ENCODE measurements at places on chromosomes 12 and 14.

- no peak for DNase-seq
Measured at GRCh38 chr12:49897276-49897675, 6.4 kb downstream of the FAIM2 start.

GRCh38 chr14:57865403-57866198 is at the start of gene SLC35F4:
Gene SLC35F4, minus strand, starts transcription at chr14:57866092.
- DNase-seq = no peak

DNA sequence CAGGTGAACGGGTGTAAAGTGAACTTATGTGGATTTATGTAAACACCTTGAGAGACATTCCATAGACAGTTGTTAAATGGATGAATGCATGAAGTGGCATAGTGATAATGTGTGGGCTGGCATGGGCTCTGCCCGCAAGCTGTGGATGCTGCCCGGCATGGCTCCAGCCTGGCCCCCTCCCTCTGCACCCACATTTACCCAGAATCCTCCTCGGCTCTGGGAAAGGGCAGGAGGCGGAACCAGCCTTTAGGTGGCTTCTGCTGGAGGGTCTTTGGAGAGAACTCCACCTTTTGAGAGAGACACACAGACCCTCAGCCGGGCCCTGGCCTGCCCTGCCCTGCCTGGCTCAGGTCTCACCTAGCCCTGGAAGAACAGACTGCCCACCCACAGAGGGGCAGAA is 18.7 kb downstream of the RASAL1 start:
- no peak for DNase-seq

DNA sequence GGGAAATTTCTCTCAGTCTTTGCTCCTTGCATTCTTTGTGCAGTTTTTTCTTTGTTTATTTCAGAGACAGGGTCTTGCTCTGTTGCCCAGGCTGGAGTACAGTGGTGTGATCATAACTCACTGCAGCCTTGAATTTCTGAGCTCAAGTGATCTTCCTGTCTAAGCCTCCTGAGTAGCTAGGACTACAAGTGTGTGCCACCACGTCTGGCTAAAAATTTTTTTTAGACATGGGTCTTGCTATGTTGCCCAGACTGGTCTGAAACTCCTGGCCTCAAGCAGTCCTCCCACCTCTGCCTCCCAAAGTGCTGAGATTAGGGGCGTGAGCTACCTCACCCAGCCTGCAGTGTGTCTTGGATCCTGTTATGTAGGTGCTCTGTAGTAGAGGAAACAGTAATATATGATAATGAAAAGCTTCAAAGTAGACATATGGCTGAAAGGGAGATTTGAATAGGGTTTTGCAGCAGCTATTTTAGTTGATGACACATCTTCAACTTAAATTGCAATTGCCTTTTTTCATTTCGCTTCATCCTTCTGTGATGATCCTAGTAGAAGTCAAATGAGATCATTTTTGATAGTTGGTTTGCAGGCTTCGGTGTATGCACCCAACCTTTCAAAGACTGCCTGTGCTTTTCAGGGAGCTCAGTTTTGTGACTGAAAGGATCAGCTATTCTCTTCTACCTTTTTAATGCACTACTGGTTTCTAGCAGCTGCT is 75.4 kb downstream of the FUT8 start:
- no peak for DNase-seq

GRCh38 chr12:12606781-12607589 is 4.7 kb upstream of the CREBL2 start:
- DNase-seq = no peak

DNA sequence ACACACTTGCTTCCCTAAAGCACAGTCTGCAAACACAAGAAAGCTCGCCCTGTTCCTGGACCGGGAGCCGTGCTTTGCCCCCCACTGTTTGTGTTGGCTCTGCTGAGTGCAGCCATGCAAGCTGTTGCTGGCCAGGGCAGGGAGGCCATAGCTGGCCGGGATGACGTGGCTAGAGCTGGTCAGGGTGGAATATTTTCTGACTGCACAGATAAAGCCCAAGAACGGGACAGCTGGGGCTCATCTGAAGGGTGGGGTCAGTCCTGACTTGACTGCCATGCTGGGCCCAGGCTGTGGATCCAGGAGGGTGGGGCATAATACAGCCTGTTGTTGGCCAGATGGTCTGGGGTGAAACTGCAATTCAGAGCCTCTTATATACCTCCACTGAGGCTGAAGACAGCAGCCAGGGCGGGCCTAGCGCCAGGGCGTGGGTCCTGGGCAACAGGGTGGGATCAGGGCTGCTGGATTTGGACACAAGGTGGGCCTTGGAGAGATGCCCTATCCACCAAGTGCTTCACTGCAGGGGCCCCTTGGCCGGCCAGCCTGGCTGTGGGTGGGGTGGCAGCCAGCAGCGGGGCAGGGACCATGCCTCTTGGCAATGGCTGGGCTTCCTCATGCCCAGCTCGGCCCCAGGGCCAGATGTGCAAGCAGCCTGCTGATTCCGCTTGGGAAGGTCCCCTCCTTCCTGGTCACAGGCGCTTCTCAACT is 14.8 kb downstream of the KMT5A start:
- no peak for DNase-seq

GRCh38 chr12:6457220-6457945 is 5.5 kb downstream of the TAPBPL start:
- no peak for DNase-seq

DNA sequence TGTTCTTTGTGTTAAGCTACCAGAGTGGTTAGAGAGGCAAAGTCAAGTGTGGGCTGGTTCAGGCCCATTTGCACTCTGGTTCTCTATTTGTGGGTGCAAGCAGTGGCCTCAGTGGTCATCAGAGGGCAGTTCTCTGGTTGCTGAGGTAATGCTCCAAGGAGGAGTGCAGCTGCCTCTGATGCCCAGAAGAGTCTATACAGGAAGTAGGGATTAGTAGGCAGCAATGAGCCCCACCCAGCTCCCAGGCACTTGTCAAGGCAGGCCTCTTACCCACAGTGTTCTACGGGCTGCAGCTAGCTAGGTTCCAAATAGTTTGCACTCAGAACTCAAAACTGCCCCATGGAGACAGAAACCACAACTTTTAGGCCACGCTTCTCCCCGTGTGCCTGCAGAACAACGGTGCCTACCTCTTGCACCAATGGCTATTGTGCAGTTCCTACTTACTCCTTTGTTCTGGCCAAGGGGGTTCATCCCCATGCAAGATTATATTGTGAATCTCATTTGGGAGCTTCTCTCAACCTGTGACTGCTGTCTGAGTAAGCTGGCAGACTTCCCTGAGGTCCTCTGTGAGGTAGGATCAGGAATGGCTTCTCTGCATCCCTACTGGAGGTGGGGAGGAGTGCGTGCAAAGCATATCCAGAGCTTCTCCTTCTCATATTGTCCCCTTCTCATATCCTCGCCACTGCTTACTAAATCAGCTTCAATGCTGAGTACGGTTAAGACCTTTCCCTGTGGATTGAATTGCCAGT is 410.3 kb upstream of the LMO3 start:
- DNase-seq = no peak

- DNase-seq = no peak
Measured at GRCh38 chr14:105087308-105087962, 22.2 kb upstream of the GPR132 start.

DNA sequence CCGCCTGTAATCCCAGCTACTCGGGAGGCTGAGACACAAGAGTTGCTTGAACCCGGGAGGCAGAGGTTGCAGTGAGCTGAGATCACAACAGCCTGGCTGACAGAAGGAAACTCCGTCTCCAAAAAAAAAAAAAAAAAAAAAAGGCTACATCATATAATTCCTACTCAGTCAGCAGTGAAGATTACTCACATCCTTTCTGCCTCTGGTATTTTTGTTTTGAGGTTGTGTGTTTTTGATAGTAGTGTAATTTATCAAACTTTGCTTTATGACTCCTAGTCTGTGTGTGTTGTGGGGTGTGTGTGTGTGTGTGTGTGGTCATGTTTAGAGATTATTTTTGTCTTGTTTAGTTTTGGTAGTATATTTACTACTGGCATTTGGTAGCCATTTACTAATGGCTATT is 29.8 kb upstream of the DLGAP5 start:
- DNase-seq = no peak

- DNase-seq = no peak
Measured at GRCh38 chr14:99141236-99141635, 130.8 kb downstream of the BCL11B start.

GRCh38 chr14:86654558-86655184 is 1124.7 kb downstream of the FLRT2 start:
- peak; percentile 71 for DNase-seq

- DNase-seq = no peak
Measured at GRCh38 chr14:95206534-95206933, 49.2 kb upstream of the DICER1 start.

- DNase-seq = no peak
Measured at GRCh38 chr12:19014240-19014639, 115.3 kb upstream of the PLEKHA5 start.

GRCh38 chr14:74155749-74156148 is 71.0 kb downstream of the LIN52 start:
- DNase-seq = no peak

DNA sequence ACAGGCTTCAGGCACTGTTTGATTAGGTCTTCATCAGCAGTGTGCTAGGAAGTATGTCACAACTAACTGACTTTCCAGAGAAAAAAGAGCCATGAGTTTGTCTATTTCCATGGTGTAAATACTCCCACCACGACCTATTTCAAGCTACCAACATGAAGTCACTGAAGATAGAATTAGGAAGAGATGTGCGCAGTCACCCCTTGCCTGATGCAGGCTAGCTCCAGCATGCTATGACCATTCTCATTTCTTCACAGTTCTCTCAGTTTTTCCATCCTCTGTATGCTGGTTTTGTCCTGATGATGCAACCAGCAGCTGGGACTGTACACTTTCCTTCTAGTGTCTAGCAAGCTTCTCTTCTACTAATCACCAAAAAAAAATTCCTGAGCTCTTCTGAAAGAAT is 191.6 kb upstream of the NUDT4 start:
- DNase-seq = no peak

DNA sequence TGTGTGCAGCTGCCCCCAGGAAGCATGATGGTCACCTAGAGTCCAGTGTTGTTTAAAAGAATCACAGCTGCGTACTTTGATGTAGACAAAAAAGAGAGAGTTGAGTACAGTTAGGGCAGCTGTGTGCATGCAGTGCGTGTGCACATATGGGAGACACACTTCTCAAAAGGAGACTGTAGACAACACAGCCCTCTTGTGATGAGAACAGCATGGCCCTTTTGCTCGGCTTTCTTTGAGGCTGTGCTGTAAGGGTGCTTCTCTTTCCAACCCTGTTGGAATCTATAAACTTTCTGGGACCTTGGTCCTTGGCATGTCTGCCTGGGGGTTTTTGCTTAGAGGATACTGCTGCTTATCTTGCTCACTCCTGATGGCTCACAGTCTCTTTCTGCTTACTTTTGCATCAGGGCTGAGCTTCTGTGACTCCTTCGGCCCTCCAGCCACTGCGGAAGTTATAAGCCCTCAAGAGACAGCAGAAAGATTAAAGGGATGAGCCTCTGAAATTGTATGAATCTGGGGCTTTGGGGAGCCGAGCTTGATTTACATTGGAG is 102.9 kb downstream of the DYRK2 start:
- no peak for DNase-seq

- DNase-seq = no peak
Measured at GRCh38 chr12:113463746-113464451, 7.8 kb downstream of the LHX5 start.

DNA sequence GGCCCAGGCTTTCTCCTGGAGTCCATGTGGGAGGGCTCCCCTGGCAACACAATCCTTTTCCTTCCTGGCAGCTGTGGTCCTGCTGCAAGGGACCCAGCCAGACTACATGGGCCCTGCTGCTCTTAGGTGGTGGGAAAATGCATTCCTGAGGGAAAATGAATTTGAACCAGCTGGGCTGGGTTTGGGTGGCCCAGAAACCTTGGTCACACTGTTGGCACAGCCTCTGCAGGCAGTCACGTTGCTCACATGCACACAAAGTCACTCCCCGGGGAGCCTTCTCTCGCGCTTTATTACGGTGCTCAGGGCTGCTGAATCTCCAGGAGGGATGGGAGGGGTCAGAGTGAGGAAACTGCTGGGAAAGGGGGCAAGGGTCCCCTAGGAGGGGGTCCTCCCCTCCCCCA is 17.2 kb downstream of the PLEKHG3 start:
- DNase-seq = no peak

DNA sequence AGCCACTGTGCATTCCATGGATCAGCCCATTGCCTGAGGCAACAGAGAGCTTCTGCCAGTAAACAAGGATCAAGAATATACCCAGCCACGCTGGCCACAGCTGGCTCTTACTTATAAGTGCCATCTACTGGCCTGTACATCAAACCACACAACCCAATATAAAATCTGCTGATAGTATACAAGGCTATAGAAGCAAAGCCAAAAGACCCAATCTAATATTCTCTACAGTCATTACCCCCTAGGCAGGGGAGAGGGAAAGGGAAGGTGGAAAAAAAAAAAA is 4.4 kb upstream of the FAM186B start:
- DNase-seq = peak; percentile 31

DNA sequence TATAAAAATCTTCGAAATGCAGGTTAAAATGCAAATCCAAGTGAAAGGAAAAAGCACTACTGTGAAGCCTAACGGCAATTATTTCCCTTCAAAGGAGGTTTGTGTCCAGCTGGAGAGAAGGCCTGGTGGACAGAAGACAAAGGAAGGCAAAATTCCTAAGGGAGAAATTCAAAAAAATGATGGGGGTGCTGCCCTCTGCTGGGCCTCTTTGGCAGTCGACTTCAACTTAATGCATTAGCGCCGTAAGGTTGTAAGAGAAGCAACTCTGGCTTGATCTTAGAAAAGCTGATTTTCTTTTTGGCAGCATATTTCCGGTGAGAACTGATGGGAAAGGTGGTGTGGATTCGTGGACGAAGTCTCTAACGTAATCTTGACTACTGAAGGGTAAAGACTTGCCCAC is 34.3 kb upstream of the CHFR start:
- no peak for DNase-seq

DNA sequence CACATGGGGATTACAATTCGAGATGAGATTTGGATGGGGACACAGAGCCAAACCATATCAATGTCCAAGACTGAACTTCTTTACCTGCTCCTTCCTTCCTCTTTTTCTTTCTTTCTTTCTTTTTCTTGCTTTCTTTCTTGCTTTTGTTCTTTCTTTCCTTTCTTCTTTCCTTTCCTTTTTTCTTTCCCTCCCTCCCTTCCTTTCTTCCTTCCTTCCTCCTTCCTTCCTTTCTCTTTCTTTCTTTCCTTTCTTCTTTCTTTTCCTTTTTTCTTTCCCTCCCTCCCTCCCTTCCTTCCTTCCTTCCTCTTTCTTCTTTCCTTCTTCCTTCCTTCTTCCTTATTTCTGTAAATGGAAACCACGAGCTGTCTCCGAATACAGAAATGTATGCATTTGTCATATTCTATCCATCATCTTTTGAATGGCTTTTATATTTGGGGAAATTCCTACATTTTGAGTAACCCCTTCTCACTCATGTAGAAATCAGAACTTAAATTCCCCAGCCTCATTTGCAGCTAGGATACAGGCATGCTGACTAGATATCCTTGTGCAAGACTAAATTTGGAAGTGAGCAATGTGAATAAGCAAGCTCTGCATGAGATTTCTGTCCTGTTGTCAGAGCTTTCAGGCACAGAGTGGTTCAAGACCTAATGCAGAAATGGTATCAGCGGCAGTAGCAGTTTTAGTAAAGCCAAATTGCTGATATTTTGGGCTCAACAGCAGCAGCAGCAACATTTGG is 11.5 kb downstream of the GPR33 start:
- DNase-seq = no peak

- no peak for DNase-seq
Measured at GRCh38 chr12:62448436-62448835, 18.2 kb upstream of the MON2 start.
